RKO (cell line): ENCODE measurements at places on chromosomes 5 and 9.

DNA sequence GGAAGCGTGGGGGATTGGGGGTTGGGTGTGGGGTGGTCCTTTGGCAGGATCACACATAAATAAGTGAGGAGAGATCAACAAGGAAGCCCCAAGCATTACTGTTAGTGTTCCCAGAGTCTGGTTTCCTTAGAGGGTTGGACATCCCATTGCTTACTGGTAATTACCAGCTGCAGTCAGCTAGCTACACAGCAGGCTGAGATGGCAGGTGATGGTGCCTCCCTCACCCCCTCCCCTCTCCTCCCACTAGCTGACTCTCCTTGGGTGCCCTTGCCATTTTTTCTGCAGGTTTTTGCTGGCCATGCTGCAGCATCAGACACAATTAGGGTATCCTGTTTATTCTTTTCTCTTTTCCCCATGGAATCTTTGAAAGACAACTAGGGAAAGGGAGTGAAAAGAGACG, 107.5 kb upstream of the TLR4 start:
- DNase-seq = no peak

DNA sequence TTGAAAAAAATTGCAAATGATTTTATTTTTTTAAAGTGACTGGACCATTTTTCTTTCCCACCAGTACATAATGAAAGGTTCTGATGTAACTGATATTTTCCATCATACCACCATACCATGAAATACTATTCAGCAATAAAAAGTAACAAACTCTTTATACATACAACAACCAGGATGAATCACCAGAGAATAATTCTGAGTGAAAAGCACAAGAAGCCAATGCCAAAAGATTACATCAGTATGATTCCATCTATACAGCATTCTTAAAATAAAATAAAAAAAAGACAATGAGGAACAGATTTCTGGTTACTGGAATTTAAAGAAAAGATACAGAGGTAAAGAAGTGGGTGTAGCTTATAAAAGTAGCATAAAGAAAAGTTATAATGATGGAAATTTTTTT, 423.7 kb upstream of the ST8SIA4 start:
- DNase-seq = no peak

- no peak for DNase-seq
These were observed 6.3 kb downstream of the STC2 start for GRCh38 chr5:173321886-173322285.

- no peak for DNase-seq
These were observed 252.0 kb downstream of the MRPS30 start for GRCh38 chr5:45060724-45061123.

GRCh38 chr5:146516151-146516475, at the start of gene GPR151:
TSS of gene GPR151 (minus strand) at chr5:146516190. CDS start at chr5:146516113, 77 bp downstream.
- no peak for DNase-seq

- DNase-seq = no peak
These were observed 112.6 kb downstream of the GALNT10 start for GRCh38 chr5:154303133-154303532.

DNA sequence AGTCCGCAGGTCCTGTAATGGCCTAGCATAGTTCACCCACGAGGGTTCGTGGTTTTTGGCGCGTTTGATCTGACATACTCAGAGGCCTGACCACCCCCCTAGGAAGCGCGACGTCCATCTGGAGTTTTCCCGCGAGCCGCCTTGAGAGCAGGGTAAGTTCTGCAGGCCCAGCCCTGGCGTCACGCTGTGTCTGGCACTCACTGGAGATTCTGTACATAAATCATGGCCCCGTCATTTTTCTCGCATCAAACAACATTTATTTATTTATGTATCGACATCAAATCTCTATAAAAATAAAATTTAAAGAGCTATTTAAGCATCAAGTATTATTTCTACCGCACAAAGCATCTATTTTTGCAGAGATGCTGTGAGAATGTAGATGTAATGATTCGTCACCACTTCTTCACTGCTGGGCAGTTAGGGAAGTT, 437 bp upstream of the TRIM41 start:
- peak; percentile 77 for DNase-seq
